ENCODE measurements at places on chromosomes 12 and 14. TPM values are rescaled to one million over a fixed set of nuclear protein-coding genes. Genes with fewer than 3 reads are reported as not detected.

RNU4-1 gene
- total RNA-seq = under 0.01 TPM

SMIM41 gene
- not detected for total RNA-seq

SYNE2 gene
- total RNA-seq = 40.7 TPM

SLC38A4 gene
- total RNA-seq = 0.68 TPM

POTEG gene
- not detected for total RNA-seq

OVCH1 gene
- total RNA-seq = 0.27 TPM

VRTN gene
- total RNA-seq = not detected

CARMIL3 gene
- total RNA-seq = 1.1 TPM

SLCO1B1 gene
- total RNA-seq = not detected

TMBIM4 gene
- 164 TPM for total RNA-seq

B4GALNT1 gene
- total RNA-seq = 4.4 TPM

- peaks cover 5% of the 10 kb centered on the region for H3K4me1 ChIP-seq
- H3K4me3 ChIP-seq = peak overlapping the region; percentile 48
- no peaks in the 10 kb centered on the region for H3K36me3 ChIP-seq
Observed at GRCh38 chr12:70609203-70609602, 28.0 kb downstream of the PTPRB start.

- H3K27ac ChIP-seq = no peak overlapping the region
- no peaks in the 10 kb centered on the region for H3K36me3 ChIP-seq
- H3K27me3 ChIP-seq = no peaks in the 10 kb centered on the region
- no peaks in the 10 kb centered on the region for H3K4me1 ChIP-seq
Observed at GRCh38 chr12:10497602-10498001, 8.1 kb upstream of the EIF2S3B start.

DNA sequence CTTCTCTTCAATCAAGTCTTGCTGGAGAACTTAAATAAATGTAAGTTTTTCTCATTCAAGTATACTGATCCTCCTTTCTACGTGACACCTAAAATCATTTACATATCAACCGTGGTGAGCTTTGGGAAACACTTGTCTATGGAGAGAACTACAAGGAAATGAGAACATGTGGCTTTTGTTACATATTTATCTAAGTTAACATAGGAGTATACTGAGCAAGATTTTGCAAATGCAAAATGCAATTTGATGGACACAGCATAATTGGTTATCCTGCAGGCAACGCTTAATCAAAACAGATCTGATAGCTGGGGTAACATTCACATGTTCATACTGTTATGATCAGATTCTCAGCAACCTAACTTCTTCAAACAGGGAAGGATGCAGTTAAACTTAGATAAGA lies 376.3 kb downstream of the TMEM132D start:
- H3K27ac ChIP-seq = no peak overlapping the region
- H3K36me3 ChIP-seq = no peaks in the 10 kb centered on the region
- H3K27me3 ChIP-seq = no peaks in the 10 kb centered on the region
- no peak overlapping the region for H3K4me3 ChIP-seq
- no peaks in the 10 kb centered on the region for H3K4me1 ChIP-seq

DNA sequence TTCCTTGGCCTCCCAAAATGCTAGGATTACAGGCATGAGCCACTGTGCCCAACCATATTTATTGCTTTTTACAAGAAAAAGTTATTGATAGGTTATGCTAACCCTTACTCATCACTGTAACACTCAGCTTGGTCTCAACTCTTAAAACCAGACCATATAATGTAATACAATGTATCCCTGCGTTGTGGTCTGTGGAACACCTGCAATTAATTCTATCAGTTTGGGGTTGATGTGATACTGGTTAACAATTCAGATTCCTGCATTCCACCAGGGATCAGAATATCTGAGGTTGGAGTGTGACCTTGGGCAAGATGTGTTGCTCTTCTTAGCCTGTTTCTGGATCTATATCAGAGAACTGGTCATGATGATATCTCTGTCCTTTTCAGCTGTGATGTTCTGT lies 419.0 kb downstream of the RAD51B start:
- no peak for DNase-seq
- peaks cover 77% of the 10 kb centered on the region for H3K4me1 ChIP-seq
- H3K27ac ChIP-seq = peak overlapping the region; percentile 81
- no peaks in the 10 kb centered on the region for H3K27me3 ChIP-seq
- no peaks in the 10 kb centered on the region for H3K36me3 ChIP-seq
- H3K4me3 ChIP-seq = no peak overlapping the region

- peaks cover 49% of the 10 kb centered on the region for H3K4me1 ChIP-seq
- H3K27me3 ChIP-seq = no peaks in the 10 kb centered on the region
- no peak for DNase-seq
- H3K4me3 ChIP-seq = no peak overlapping the region
- no peaks in the 10 kb centered on the region for H3K36me3 ChIP-seq
- H3K27ac ChIP-seq = peak overlapping the region; percentile 36
Observed at GRCh38 chr12:49825971-49826421, 2.2 kb downstream of the NCKAP5L start.

GRCh38 chr14:36647824-36648753 lies 13.6 kb upstream of the PAX9 start:
- no peak for DNase-seq
- H3K27me3 ChIP-seq = peaks cover 36% of the 10 kb centered on the region
- H3K4me1 ChIP-seq = peaks cover 17% of the 10 kb centered on the region
- no peaks in the 10 kb centered on the region for H3K36me3 ChIP-seq

DNA sequence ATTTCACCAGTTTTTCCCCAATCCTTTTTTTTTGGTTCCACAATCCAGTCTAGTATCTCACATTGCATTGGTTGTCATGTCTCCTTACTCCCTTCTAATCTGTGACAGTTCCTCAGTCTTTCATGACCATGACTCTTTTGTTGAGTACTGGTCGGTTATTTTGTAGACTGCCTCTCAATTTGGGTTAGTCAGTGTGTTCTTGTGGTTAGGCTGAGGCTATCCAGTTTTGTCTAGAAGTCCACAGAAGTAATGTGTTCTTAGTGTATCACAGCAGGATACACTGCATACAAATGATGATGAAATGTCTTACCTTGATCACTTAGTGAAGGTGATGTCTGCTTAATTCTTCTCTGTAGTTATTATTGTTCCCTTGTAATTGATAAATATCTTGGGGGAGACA lies 24.8 kb downstream of the PELI2 start:
- peaks cover 49% of the 10 kb centered on the region for H3K4me1 ChIP-seq
- H3K36me3 ChIP-seq = no peaks in the 10 kb centered on the region
- H3K4me3 ChIP-seq = no peak overlapping the region
- DNase-seq = no peak
- no peak overlapping the region for H3K27ac ChIP-seq
- H3K27me3 ChIP-seq = no peaks in the 10 kb centered on the region

GRCh38 chr14:43647302-43647701 lies 859.8 kb downstream of the FSCB start:
- no peak for DNase-seq
- no peak overlapping the region for H3K4me3 ChIP-seq
- H3K27ac ChIP-seq = no peak overlapping the region
- no peaks in the 10 kb centered on the region for H3K4me1 ChIP-seq

GRCh38 chr14:96105926-96106441 lies 66.8 kb downstream of the C14orf132 start:
- peak; percentile 91 for DNase-seq
- no peak overlapping the region for H3K4me3 ChIP-seq
- H3K36me3 ChIP-seq = no peaks in the 10 kb centered on the region

GRCh38 chr12:126397660-126398059 lies 1332.4 kb downstream of the AACS start:
- no peak for DNase-seq
- no peak overlapping the region for H3K4me3 ChIP-seq
- no peak overlapping the region for H3K27ac ChIP-seq
- no peaks in the 10 kb centered on the region for H3K36me3 ChIP-seq
- no peaks in the 10 kb centered on the region for H3K4me1 ChIP-seq
- H3K27me3 ChIP-seq = no peaks in the 10 kb centered on the region

- no peak overlapping the region for H3K27ac ChIP-seq
- H3K36me3 ChIP-seq = no peaks in the 10 kb centered on the region
- no peaks in the 10 kb centered on the region for H3K4me1 ChIP-seq
- no peaks in the 10 kb centered on the region for H3K27me3 ChIP-seq
- no peak overlapping the region for H3K4me3 ChIP-seq
Observed at GRCh38 chr12:39660101-39660500, 40.5 kb upstream of the ABCD2 start.

DNA sequence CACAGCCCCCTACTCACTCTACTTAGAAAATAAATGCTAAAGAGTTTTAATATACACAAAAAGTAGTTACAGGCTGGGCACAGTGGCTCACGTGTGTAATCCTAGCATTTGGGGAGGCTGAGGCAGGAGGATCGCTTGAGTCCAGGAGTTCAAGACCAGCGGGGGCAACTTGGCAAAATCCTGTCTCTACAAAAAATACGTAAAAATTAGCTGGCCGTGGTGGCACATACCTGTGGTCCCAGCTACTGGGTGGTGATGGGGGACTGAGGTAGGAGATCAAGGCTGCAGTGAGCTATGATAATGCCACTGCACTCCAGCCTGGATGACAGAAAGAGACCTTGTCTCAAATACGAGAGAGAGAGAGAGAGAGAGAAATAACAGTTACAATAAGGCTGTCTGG lies 9.9 kb upstream of the DYNC1H1 start:
- DNase-seq = no peak
- H3K27me3 ChIP-seq = no peaks in the 10 kb centered on the region
- H3K4me1 ChIP-seq = peaks cover 9% of the 10 kb centered on the region
- H3K4me3 ChIP-seq = no peak overlapping the region
- H3K27ac ChIP-seq = no peak overlapping the region

GRCh38 chr12:19451196-19451595 lies 11.9 kb downstream of the AEBP2 start:
- H3K36me3 ChIP-seq = no peaks in the 10 kb centered on the region
- no peak overlapping the region for H3K4me3 ChIP-seq
- peaks cover 27% of the 10 kb centered on the region for H3K4me1 ChIP-seq

DNA sequence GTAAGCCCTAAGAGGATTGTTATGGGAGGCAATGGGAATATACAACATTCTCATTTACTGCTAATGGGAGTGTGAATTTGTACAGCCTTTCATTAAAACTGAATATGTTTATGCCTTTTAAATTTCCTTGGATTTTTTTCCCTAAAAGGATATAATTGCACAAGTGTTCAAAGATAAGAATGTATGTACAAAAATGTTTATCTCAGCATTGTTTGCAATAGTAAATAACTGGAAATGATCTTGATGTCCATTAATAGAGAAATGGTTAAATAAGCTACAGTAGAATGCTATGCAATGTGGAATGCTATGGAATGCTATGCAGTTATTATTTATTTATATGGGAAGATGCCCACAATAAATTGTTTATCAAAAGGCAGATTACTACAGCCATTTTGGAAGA lies 62.5 kb upstream of the SLC38A2 start:
- H3K27me3 ChIP-seq = no peaks in the 10 kb centered on the region
- peaks cover 11% of the 10 kb centered on the region for H3K4me1 ChIP-seq
- no peak for DNase-seq
- H3K27ac ChIP-seq = no peak overlapping the region
- H3K4me3 ChIP-seq = no peak overlapping the region
- no peaks in the 10 kb centered on the region for H3K36me3 ChIP-seq

DNA sequence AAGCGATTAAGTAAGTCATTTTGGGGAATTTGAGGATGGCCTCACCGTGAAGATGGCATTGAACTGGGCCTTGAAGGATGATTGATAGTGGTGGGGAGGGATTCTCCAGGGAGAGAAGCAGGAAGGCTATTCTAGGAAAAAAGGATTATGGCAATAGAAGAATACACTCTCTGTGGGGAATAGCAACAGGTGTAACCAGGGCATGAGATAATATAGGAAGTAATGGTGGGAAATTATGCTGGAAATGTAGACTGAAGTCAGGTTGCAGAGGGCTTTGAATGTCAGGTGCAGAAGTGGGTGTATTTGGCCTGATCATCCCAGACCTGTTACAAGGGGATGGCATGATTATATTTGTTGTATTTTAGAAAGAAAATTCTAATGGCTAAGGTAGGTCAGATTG lies 4.6 kb upstream of the ANO4 start:
- DNase-seq = no peak
- H3K4me3 ChIP-seq = no peak overlapping the region
- H3K27me3 ChIP-seq = no peaks in the 10 kb centered on the region

- no peaks in the 10 kb centered on the region for H3K4me1 ChIP-seq
- no peak overlapping the region for H3K27ac ChIP-seq
- peaks cover 9% of the 10 kb centered on the region for H3K36me3 ChIP-seq
Observed at GRCh38 chr14:91929700-91930099, 17.8 kb downstream of the FBLN5 start.

DNA sequence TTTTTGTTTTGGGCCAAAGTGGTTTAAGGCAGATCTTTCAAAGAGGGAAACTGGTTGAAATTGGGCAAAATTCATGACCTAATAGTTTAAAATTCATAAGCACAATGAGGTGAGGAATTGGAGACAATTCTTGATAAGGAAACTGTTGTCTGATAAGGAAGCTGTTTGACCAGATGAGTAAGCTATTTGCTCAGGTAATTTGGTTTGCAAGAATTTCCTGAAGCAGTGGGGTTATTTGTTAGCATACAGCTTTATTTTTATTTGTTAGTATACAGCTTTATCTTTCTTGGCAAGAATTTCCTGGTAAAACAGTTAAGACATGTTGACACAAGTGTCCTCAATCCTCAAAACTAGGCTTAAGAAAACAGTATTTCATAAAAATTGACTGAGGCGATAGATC lies 559.0 kb downstream of the GALC start:
- H3K27me3 ChIP-seq = no peaks in the 10 kb centered on the region
- no peaks in the 10 kb centered on the region for H3K4me1 ChIP-seq
- no peak overlapping the region for H3K4me3 ChIP-seq
- DNase-seq = no peak
- no peaks in the 10 kb centered on the region for H3K36me3 ChIP-seq

DNA sequence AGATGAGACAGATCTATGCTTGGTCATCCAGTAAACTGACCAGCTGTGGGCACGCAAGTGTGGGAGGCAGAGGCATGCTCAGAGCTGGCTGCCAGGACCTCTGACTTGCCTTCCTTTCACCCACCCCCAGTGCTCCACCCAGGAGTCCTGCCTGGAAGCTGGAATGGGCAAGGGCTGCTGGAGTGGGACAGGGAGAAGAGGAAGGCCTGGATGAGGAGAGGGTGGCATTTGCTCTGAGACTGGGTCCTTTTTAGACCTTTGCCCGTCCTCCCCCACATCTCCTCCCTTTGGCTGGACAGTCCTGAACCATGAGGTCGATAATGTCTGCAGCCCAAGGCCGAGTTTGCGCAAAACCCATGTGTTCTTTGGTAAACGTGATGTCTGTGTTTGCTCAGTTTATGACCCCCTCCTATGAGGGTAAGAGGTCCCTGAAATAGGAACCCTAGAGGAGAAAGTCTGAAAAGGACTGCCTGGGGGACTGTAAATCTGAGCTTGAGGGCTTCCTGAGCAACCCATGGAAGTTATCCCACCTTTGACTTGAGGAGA lies 3.8 kb upstream of the INHBE start:
- H3K27me3 ChIP-seq = no peaks in the 10 kb centered on the region
- no peak for DNase-seq
- no peaks in the 10 kb centered on the region for H3K36me3 ChIP-seq
- no peak overlapping the region for H3K4me3 ChIP-seq
- no peaks in the 10 kb centered on the region for H3K4me1 ChIP-seq

GRCh38 chr12:108827941-108828340 lies 29.4 kb downstream of the SSH1 start:
- peak overlapping the region; percentile 80 for H3K27ac ChIP-seq
- peaks cover 22% of the 10 kb centered on the region for H3K36me3 ChIP-seq
- peaks cover 71% of the 10 kb centered on the region for H3K4me1 ChIP-seq

DNA sequence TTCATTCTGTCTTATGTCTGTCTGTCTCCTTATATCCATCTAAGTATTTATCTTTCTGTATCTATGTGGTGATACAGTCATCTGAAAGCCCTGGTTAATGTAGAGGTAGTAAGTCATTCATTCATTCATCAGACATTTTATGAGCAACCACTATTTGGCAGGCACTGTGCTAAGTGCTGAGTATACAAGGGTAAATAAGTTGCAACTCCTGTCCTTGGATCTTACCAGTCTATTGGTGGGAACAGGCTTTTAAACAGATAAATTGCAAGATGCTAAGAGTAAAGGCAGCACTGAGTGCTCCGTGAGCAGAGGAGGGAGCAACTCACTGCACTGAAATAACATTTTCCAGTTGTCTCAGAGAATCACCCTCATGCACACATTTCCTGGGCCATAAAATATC lies 68.6 kb downstream of the TMEM30B start:
- DNase-seq = no peak
- H3K4me3 ChIP-seq = no peak overlapping the region
- H3K4me1 ChIP-seq = no peaks in the 10 kb centered on the region
- no peak overlapping the region for H3K27ac ChIP-seq
- no peaks in the 10 kb centered on the region for H3K36me3 ChIP-seq
